ENCODE measurements at places on chromosomes 5 and 9. TPM values are rescaled to one million over a fixed set of nuclear protein-coding genes. Genes with fewer than 3 reads are reported as not detected.

AQP3 gene
- 116 TPM for total RNA-seq

SLC34A1 gene
- total RNA-seq, result not detected

TMEM215 gene
- total RNA-seq, result not detected

FXN gene
- 10.5 TPM for total RNA-seq

CAMK2A gene
- 18.2 TPM for total RNA-seq

PAX5 gene
- total RNA-seq, result not detected

CCDC192 gene
- not detected for total RNA-seq

IFNA2 gene
- not detected for total RNA-seq

CDC20B gene
- not detected for total RNA-seq

SLC36A2 gene
- not detected for total RNA-seq

Data from right atrium auricular region (tissue), 2 donors.